Anterior cingulate cortex (tissue), 58 donors: ENCODE measurements at places on chromosomes 12 and 14.

GRCh38 chr12:52837781-52838608 lies 3.9 kb upstream of the KRT79 start:
- no peak for DNase-seq

- DNase-seq: no peak
Observed at GRCh38 chr12:47218191-47218654, 138.5 kb upstream of the AMIGO2 start.

DNA sequence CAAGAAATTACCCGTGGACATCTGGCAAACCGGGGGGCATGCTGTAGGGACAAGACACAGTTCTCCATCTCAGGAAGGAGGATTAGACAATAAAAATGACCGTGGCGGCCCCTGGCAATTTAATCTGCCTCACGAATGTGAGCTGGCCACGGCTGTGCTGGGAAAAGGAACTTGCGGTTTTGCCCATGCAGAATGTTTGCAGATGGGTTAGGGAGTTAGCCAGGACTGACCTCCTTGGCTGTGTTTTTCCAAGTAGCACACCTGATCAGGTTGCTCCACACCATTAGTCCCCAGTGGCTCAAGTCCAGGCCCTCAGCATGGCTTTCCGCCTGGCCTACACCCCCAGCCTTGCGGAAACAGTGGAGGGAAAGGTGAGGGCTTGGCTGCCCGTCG lies 20.8 kb downstream of the TPCN1 start:
- DNase-seq: no peak

DNA sequence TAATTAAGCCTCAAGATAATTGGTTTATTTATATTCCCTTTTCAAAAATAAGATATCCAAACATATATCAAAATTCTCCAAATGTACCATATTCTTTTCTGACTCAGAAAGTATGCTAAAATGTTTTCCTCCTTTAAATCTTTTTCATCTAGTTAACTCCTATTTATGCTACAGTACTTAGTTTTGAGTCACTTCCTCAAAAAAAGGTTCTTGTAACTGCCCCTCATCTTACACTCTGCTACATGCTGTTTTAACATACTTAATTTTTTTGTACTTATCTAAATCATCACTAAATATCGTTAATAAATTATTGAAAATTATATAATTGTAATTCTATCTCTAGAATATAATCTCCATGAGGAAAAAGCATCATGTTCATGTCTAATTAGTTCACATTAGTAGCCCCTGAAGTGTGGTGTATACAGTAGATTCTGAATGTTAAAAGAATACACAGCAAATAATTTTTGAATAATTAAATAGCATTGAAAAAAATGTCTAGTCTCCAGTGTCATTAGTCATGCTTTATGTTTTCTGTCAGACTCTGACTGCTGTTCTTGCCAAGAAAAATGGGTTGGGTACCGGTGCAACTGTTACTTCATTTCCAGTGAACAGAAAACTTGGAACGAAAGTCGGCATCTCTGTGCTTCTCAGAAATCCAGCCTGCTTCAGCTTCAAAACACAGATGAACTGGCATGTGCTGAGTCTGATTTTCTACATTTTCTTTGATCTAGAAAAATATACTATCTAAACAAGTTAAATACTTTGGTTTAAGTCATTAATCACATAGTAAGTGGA lies 3.5 kb downstream of the KLRD1 start:
- no peak for DNase-seq

- no peak for DNase-seq
Observed at GRCh38 chr12:79128956-79129355, 264.4 kb downstream of the SYT1 start.

DNA sequence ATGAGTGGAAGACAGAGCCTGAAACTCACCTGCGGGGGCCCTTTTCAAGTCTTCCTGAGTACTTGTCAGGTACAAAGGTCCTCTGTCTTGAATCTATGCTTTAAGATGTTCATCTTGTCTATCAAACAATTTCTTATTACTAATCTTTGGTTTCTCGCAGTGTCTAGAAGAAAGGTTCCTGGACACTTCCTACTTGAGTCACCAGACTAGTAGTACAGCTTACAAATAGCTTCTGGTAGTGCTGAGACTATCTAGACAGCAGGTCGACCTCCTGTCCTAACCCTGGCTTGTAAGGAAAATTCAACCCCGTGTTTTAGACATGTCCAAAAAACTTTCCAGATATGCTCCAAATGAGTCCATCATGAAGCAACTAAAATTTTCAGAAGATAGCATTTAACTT lies 11.2 kb upstream of the ARID2 start:
- DNase-seq: no peak

DNA sequence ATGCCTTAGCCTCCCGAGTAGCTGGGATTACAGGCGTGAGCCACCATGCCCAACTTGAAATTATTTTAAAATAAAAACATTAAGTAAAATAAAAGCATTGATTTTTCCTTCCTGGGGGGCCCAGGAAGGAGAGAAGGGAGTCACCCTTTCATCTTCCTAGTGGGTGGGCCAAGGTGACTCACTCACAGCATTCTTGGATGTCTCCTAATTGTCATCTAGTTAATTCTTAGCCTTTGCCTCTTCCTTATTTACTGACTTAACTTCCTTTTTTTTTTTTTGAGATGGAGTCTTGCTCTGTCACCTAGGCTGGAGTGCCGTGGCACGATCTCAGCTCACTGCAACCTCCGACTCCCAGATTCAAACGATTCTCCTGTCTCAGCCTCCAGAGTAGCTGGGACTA lies 29.2 kb downstream of the TMEM120B start:
- no peak for DNase-seq

GRCh38 chr14:69285661-69286255 lies 25.8 kb downstream of the GALNT16 start:
- DNase-seq: no peak

DNA sequence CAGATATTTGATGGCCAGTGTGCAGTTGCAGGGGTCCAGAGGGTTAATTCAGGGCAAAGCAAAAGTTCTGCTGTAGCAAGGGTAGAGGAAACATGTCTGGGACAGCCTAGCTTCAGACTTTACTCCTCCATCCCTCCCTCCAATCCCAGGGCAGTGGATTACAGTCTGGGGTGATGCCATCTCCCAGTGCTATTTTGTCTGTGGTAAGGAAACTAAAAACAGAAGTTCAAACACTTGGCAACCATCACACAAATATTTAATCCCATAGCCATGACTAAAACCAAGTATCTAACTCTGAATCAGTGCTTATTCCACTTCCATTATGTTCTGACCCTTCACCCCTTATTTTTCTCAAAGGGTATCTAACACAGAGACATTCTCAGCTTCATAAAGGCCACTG lies 61.8 kb downstream of the PIK3C2G start:
- no peak for DNase-seq

DNA sequence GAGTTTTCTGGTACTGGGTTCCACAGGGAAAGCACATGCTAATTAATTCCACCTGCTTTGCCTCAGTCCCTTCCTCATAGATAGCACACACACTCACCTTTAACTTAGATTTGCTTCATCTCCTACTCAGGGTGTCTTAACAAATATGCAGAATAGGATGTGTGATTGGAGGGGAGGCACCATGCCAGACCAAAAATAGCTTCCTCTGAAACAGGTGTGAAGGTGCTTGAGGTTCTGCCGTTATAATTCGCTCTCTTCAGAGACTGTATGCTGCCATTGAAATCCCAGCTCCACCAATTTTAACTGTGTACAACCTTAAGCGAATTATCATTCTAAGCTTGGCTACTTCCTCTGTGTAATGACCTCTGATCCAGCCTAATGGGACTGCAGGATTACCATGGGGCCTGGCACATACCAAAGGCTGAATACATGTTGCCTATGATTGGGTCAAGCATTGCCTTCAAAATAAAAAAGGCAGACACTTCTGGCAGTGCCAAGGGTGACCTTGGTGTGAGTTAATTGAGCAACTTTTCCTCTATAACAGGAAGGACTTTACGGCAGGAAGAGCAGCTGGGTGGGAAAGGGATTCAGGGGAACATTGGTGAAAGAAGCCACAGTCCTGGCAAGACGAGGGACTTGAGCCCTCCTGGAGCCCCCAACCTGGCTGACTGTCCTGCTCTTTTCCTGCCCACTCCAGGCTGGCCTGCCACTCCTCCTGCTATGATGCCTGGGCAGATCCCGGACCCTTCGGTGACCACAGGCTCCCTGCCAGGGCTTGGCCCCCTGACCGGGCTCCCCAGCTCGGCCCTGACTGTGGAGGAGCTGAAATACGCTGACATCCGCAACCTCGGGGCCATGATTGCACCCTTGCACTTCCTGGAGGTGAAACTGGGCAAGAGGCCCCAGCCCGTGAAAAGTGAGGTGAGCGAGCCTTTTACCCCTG lies 9.7 kb downstream of the JDP2 start:
- DNase-seq: no peak

DNA sequence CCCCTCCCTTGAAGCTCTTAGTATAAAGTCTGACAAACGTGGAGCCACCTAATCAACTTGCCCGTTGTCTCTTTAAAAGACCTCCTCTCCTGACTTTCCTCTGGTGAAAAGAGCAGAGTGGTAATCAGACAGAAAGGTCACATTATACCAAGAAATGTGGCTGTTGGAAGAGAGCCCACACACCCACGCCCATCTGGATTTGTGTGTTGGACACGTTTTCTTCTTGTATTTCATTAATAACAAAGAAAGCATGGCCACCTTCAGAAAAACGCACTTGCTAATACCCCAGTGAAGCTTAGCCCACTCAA lies 41.3 kb downstream of the CCDC60 start:
- no peak for DNase-seq

DNA sequence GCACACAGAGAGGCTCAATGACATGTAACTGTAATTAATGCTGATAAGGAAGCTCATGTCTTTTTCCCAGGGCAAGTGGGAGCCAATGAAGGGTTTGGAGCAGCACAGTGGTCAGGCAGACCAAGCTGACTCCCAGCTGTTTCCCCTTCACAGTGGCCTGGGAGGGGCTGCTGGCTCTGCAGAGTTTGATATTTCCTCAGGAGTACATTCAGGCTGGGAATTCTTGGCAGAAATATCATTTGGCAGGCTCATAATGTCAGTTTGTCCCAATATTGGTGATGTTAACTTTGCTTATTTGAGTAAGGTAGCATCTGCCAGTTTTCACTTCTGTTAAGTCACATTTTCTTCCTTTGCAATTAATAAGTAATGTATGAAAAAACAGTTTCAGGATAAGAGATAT lies 247.0 kb downstream of the EMP1 start:
- no peak for DNase-seq

DNA sequence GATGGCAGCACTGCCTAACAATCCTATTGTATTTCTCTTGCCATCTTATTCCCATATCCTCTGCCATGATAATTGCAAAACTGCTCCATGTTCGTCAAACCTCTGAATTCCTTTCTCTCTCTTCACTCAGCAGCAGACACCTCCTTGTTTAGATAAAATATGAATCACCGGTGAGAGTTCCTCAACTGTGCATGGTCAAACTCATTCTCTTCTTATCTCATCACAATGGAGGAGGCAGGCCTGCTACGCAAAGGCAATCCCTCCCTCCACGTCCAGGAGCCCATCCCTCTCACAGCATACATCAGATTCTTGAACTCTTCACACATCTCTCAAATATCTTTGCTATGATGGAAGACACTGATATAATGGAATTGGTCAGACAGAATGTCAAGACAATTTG lies 90.1 kb upstream of the DAAM1 start:
- no peak for DNase-seq

GRCh38 chr14:99531251-99532096 lies 50.3 kb downstream of the CCNK start:
- DNase-seq: no peak

- DNase-seq: no peak
Observed at GRCh38 chr12:87848248-87848868, 180.8 kb downstream of the C12orf50 start.

GRCh38 chr14:53979747-53980642 lies 23.4 kb upstream of the BMP4 start:
- no peak for DNase-seq

DNA sequence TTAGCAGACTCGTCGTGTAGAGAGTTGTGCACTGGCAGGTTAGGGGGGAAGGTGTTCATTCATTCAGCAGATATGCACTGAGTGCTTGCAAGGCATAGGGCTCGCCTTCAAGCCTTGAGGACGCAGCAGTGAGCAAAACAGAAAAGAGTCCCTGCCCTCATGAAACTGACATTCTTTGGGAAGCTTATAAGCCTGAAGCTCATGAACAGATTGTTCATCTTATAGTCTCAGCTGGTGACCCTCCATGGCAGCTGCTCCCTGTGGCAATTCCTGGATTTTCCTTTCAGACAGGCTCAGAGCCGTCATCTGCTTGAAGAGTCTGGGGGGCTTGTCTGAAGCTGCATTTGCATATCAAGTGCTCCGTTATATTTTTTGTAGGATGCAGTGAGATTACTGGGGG lies 148.4 kb downstream of the PRKCH start:
- DNase-seq: no peak

- DNase-seq: no peak
Observed at GRCh38 chr14:88993946-88994345, 169.5 kb downstream of the TTC8 start.

GRCh38 chr12:48940181-48940580 lies 14.9 kb upstream of the FKBP11 start:
- DNase-seq: no peak

- no peak for DNase-seq
Observed at GRCh38 chr12:4379405-4379804, at the start of gene FGF23. TSS of gene FGF23 (minus strand) at chr12:4379712. CDS start at chr12:4379582, 130 bp downstream.

- DNase-seq: no peak
Observed at GRCh38 chr12:67958187-67958586, 31.1 kb upstream of the IFNG-AS1 start.

DNA sequence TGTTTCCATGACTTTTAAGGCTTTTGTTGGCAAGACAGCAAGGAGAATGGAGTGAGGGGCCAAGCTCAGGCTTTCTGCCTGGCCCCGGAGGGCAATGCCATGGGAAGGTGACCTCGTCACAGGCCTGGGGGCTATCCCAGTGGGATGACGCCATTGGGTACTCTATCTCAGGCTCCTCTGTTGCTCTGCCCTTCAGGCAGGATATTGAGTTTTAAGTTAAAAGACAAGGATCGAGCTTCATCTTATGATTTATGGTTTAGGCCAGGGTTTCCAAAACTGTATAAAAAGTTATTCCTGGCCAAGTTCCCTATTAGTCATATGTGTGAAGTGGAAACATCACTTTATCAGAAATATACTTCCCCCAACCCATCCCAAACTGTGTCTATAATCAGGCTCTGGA lies 127.7 kb downstream of the ZFP36L1 start:
- DNase-seq: no peak

DNA sequence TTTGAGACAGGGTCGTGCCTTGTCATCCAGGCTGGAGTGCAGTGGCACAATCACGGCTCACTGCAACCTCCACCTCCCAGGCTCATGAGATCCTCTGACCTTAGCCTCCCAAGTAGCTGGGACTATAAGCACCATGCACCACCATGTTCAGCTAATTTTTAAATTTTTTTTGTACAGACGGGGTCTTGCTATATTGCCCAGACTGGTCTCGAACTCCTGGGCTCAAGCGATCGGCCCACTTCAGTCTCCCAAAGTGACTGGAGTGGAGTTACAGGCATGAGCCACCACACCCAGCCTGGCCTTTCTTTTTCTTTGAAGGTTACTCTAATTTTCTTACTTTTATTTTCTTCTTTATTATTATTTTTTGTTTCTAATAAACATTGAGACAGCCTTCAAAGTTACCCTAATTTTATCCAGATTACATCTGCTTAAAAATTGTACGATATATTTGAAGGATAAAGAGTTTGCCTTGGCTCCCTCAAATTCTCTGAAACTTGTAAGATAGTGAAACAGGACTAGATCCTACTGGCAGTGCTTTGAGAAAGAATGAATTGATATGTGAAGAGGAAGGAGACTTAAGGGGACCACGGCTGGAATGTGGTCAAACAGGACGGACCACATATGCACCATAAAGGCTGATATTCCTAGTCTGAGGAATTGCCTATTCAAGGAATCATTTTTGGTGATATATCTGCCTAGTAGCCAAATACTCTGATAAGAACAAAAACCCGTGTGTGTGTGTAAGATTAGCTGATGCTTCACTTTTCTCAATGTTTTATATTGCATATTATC lies 14.1 kb upstream of the SINHCAF start:
- no peak for DNase-seq

GRCh38 chr14:100304825-100305323 lies 1.4 kb downstream of the SLC25A29 start:
- no peak for DNase-seq
